Small intestine (tissue), 16 donors: ENCODE measurements at places on chromosomes 7 and 10.

GRCh38 chr10:79418274-79418673 lies 27.1 kb downstream of the ZCCHC24 start:
- DNase-seq: no peak

DNA sequence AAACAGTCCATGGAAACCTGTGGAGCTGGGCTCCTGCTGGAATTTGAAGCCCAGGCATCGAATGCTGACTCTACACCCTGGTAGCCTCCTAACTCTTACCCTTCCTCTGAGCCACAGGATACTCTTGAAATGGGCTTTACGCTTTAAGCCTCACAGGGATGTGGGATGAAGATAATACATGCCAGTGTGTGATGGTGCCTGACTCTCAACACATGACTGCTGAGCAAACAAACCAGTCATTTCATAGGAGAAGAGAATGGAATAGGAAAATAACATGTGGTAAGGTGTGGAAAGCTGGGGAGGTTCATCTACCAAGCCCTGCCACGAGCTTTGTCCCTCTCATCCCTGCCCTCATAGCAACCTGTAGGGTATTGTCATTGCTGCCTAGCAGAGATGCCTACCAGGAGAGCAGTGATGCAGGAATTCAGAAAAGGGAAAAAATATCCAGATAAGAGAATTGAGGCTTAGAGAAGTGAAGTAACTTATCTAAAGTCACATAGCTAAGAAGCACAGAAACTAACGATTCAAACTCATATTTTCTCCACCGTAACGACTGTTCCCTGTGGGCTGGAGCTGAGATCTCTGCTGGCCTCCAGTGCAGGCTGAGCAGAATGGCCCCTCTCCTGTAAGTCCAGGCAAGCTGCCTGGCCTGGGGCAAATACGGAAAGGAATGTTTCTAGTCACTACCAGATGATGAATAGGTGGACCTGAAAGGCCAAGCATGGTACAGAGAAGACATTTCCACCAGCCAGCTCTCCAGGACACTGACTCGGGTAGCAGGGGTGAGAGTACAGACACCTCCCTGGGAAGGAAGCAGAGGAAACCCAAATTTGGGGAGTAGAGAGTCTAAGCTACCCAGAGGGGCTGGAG lies 90.2 kb upstream of the DUSP5 start:
- no peak for DNase-seq

GRCh38 chr10:93006435-93007039 lies 54.1 kb upstream of the CYP26C1 start:
- DNase-seq: peak; percentile 53

GRCh38 chr10:114077347-114077746 lies 33.7 kb downstream of the ADRB1 start:
- no peak for DNase-seq

GRCh38 chr10:3584926-3585784 lies 199.9 kb downstream of the KLF6 start:
- no peak for DNase-seq
